HFFc6 (cell line): ENCODE measurements at places on chromosomes 4 and X. TPM values are rescaled to one million over a fixed set of nuclear protein-coding genes. Genes with fewer than 3 reads are reported as not detected.

SH2D1A gene
- total RNA-seq: not detected in 3 replicates

XKRX gene
- not detected in 2 replicates for total RNA-seq

AMBN gene
- not detected in 3 replicates for total RNA-seq

DNA sequence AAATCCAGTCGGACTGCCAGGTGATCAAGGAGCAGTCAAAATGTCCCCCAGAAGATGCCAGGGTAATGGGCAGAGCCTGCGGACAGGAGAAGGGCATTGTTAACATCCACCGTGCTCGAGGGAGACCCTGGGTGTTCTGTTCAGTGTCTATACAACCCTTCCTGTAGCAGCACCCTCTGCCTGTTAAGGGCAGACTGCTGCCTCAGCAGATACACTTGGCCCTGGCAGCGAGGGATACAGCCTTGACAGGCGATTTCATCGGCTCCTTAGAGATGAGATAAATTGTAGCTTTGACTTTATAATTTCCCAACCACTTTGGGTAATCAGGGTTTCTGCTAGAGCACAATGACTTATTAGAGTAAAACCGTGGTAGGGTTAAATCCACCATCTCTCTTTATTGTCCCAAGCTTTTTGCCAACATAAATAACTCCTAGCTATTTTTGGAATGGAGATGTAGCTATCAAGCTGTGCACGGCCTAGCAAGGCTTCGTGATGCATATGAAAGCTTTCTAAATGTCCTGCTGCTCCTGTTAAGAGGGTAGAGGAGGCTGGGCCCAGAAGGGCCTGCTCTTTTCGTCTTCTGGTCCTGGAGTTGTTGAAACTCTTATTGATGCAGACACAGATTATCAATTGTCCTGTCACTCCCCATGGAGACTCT lies 195.9 kb downstream of the CPEB2 start:
- no peak for DNase-seq

GRCh38 chr4:87260477-87260876 lies 40.1 kb upstream of the KLHL8 start:
- DNase-seq: no peak

DNA sequence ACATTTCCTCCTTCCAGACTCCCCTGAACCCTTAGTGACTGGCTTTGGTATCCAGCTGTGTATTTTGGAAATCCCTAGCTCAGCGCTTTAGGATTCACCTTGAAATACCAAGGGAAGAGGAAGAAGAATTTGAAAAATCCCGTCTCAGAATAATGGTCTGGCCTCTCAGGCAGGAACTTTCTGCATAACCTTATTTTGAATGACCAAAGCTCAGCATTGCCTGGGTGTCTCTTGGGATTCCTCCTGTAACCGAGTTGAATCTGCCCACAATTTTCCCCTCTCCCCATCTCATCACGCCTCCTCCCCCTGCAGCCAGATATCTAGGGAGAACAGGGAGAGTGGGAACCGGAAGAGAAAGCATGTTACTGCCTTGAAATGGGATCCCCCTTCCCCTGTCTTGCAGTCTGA lies 116.2 kb downstream of the SMIM20 start:
- no peak for DNase-seq

LDB2 gene
- total RNA-seq: 23.8 to 32.1 TPM (median 24.7 TPM) in 3 replicates

SCD5 gene
- 33.6 to 36.4 TPM (median 35.2 TPM) in 3 replicates for total RNA-seq

DNA sequence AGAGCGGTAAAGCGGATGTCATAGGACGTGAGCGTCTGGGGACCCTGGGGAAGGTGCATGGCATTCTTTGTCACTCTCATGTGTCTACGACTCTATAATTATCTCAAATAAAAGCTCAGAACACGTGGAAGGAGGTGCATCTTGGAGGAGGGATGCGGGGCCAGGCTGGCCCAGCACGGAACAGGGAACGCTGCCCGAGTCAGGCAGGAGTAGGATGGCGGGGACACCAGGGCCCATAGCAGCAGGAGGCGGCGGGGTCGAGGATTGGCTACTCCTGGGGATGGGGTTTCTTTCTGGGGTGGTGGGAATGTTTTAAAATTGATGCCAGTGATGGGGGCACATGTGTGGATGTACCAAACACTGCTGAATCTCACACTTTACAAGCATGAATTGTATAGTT lies 5.4 kb upstream of the HTRA3 start:
- DNase-seq: no peak

DNA sequence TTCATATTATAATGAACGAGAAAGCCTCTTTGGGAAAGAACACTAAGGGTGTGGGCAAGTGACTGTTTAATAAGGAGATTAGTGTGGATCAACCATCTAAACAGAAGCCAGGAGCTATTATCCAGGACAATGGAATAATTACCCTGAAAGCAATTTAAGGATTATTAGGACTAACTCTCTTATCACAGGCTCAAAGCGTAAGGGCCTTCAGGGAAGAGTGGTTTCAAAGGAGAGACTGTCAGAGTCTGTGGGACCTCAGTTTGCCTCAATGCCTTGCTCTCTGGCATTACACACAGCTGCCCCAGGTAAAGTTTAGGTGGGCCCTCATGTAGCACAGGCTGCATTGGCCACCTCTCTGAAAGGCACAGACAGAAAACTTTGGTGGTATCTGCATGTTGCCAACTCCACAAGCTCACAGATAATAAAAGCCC lies 717.2 kb upstream of the ADGRL3 start:
- no peak for DNase-seq

CLNK gene
- not detected in 2 replicates for total RNA-seq

DNA sequence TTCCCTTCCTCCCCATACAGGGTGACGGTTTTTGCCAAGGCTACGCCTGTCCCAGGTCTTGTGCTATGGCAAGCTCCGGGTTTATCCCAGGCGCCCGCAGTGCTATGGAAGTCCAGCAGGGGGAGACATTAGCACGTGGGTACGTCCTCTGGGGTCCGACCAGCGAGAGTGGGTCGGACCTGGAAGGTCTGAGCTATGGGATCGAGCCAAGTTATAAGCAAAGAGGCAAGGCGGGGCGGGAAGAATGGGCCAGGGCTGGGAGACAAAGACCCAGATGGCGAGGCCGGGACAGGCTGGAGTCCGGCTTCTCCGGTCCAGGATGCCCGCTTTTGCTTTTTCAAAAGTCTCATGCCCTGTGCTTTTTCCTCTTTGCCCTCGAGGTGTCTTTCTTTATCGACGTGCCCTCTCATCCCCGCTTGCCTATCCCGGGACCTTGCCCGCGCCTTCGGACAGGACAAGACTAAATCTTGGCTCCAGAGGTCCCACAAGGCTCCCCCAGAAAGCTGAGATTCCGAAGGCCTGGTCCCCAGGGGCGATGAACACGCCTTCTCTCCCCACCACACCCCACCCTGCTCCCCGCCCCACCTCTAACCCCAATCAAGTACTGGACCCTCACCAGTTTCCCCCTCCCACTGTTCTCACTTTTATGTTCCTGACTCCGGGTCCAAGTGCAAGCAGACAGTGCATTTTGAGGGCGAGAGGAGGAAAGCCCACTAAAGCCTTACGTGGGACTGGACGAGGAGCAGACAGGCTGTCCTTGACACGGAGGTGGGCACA lies 785 bp upstream of the EFNB1 start:
- DNase-seq: peak; percentile 41

- no peak for DNase-seq
Observed at GRCh38 chrX:56029691-56030090, 202.5 kb upstream of the KLF8 start.

DNA sequence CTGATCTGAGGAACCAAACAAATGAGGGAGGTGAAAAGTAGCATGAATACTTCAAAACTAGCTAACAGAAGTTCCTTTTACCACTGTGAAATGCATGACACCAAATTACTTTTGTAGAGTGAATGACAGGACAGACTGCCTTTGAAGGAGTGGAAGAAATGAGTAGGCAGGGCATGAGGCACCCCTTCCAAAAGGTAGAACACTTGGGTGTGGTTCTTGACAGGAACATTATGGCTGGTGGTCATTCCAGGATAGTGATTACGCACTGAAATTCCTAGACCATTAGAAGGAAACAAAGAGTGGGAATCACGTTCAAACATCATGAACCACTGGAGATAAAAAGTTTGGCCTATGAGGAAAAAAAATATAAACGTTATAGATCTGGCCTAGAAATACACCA lies 4.9 kb downstream of the HUWE1 start:
- no peak for DNase-seq

DNA sequence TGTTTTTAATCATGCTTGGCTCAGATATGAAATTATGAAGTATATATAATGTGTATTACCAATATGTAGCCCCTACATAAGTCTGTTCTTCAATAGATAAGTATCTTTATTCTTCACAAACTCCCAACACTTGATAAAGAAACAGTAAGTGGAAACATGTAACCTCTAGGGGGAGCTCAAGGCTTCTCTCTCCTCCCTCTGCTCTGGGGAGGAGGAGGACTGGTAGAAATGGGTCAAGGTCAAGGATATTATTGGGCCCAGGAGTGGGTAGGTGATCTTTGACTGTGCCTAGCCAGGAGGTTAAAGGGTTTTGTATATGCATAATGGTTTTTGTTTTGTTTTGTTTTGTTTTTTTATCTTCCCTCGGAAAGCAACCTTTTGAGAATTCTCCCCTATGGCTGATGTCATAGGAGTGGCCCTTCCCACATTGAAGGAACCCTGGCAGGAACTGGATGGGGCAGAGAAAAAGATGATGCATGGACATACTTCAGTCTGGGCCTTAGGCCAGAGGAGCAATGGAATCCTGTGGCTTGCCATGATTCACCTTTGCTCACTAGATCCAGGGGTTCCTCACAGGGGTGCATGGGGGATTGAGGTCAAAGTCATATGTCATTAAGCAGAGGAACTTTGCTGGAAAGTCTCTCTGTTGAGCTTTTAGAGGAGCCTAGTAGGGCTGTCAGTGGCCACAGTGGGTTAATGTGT lies 460.3 kb downstream of the MID1IP1 start:
- peak; percentile 45 for DNase-seq

KCNIP4 gene
- not detected in 3 replicates for total RNA-seq

SHROOM3 gene
- 39.5 to 94.1 TPM (median 57.5 TPM) in 3 replicates for total RNA-seq

FSTL5 gene
- total RNA-seq: not detected in 3 replicates

DNA sequence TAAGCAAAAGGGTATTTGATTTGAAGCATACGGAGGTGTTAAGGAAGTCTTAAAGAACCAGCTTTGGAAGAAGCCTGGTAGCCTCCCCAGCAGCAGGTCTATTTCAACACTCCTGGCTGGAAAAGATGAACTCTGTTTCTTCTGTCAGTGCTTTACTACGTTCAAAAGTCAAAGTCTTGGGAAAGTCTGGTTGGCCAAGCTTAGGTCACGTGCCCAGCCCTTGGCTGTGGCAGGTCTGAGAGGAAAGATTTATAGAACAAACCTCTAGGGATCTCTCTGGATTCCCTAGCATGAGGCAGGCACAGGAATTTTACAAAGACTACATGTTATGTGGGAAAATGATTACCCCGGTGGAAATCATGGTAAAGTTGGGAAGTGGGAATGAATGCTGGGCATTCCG lies 8.6 kb upstream of the ARHGAP10 start:
- no peak for DNase-seq

DNA sequence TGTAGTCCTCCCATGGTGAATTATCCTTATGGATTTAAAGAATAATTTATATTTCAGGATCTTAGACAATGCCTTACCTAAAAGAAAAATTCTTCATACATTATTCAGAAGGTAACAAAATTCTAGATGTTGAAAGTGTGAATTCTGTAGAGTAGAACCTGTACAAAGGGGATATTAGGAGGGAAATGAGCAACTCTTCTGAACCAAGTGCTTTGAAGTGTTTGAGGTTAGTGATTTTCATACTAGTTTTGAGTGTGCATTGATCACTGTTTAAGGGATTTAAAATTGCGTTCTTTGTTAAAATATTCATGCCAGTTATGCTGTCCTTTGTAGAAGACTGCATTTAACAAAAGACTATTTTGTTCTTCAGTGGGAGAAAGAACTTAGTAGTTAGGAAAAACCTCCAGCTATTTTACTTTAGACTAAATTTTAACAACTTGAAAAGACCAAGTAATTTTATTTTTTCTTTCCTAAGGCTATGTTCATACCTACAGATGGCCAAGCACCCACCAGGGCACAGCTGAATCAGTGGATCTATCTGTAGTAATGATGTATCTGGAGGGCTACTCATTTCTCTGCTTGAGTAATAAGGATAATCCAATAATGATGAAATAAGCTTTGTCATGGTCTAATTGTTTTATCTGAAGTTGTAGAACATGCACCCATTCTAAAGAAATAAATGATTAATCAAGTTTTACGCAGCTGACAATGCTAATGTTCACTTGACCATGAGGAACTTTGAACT lies 134.3 kb upstream of the RPS6KA6 start:
- no peak for DNase-seq
